ENCODE measurements at places on chromosomes 3 and 15.

- no peak for DNase-seq
Measured at GRCh38 chr3:64438812-64439211, 213.5 kb upstream of the PRICKLE2 start.

GRCh38 chr3:155196131-155197021 lies 97.1 kb downstream of the STRIT1 start:
- DNase-seq, result no peak

DNA sequence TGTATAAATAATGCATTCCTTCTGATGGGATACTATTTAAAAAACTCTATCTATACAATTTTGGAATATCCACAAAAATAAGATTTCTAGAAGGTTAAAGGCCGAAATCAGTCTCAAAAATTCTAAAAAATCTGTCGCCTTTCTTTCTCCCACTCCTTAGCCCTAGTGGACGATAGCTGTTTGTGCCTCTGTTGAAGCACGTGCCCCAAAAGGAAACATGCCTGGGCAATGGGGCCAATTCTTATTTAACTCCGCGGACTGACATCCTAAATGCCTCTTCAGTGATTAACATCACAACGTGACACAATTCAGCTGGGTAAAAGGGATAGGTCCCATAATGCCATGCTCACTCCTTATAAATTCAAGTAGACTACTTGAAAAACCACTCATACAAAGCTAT lies 65.1 kb downstream of the GAP43 start:
- DNase-seq, result no peak

GRCh38 chr3:175118382-175118941 lies 259.3 kb downstream of the NAALADL2 start:
- DNase-seq, result no peak

- DNase-seq, result no peak
Measured at GRCh38 chr3:57746156-57747010, 9.7 kb upstream of the SLMAP start.

GRCh38 chr15:25180606-25181292 lies 226.0 kb downstream of the SNRPN start:
- DNase-seq, result no peak

GRCh38 chr3:146884296-146884695 lies 279.1 kb upstream of the PLSCR5 start:
- DNase-seq, result no peak

- DNase-seq, result no peak
Measured at GRCh38 chr3:42214064-42214463, 51.9 kb downstream of the CCK start.

- no peak for DNase-seq
Measured at GRCh38 chr15:66845266-66845785, 143.3 kb downstream of the SMAD6 start.

- no peak for DNase-seq
Measured at GRCh38 chr3:106431721-106432120, 562.9 kb upstream of the CBLB start.

DNA sequence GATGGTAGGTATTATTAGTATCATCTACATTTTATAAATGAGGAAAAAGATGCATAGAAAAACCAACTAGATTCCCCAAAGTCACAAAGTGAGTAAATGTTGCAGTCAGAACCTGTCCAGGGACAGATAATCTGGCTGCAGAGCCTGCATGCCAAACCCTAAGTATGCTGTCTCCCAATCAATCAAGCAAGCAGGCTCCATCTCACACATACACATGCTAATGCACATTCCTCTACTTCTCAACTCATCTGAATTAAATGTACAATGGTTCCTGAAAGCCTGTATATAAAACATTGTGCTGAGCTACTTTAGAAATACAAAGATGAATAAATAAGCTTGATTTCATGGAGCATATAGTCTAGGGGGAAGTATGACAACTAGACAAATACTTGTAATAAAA lies 101.0 kb downstream of the CBLB start:
- no peak for DNase-seq
